NCI-H510A treated with DMSO at 0.1 percent for 48 hours (cell line): ENCODE measurements at places on chromosomes 13 and 19.

DNA sequence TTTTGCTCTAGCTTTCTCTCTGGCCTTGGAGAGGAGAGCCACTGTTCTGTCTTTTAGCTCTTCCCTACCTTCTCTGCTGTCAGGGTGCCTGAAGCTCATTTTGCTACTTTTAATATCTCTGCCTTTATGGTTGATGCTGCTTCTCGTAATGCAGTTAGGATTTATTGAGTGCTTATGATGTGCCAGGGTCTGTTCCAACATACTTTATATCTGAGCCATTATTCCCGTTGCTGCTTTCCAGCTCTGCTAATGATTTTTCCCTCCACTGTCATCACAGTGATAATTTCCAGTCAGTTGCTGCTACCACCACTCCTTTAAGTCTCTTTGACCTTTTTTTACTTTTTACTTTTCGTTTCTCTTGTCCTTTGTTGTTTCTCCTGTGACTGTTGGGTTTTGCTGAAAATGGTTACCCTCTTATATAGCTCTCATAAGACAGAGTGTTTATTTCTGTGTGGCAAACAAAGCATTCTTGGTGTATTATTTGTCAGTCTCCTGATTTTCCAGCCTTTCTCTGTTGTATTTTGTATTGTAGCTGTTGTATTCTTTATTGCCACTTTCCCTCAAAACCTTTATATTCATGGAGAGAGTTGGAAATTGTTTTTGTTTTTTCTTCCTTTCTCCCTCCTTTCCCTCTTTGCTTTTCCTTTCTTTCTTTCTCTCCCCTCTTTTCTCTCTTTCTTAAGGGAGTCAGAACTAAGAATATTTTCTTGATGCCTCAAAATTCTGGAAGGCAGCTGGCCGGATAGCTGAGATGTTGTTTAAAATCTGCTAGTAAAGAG is 37.4 kb downstream of the COG6 start:
- no peak for DNase-seq

DNA sequence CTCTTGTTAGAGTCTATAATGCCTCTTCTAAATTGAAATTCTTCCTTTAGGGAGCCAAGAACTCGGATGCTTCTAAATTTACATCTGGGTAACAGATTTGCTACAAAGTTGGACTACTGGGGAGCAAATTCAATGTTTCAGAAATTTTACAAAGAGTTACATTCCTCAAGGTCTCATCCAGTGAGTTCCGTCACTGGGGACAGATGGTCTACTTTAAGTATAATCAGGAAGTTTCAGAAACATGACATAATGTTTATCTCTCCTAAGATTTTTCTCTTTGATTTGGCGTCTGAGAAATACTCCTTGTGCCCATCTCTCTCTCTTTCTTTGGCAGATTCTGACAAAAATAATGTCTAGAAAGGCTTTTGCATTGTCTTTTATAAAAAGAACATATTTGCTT is 81.5 kb upstream of the MBNL2 start:
- no peak for DNase-seq

- peak; percentile 84 for DNase-seq
These were observed 684.7 kb upstream of the SLITRK5 start for GRCh38 chr13:86986448-86986847.

DNA sequence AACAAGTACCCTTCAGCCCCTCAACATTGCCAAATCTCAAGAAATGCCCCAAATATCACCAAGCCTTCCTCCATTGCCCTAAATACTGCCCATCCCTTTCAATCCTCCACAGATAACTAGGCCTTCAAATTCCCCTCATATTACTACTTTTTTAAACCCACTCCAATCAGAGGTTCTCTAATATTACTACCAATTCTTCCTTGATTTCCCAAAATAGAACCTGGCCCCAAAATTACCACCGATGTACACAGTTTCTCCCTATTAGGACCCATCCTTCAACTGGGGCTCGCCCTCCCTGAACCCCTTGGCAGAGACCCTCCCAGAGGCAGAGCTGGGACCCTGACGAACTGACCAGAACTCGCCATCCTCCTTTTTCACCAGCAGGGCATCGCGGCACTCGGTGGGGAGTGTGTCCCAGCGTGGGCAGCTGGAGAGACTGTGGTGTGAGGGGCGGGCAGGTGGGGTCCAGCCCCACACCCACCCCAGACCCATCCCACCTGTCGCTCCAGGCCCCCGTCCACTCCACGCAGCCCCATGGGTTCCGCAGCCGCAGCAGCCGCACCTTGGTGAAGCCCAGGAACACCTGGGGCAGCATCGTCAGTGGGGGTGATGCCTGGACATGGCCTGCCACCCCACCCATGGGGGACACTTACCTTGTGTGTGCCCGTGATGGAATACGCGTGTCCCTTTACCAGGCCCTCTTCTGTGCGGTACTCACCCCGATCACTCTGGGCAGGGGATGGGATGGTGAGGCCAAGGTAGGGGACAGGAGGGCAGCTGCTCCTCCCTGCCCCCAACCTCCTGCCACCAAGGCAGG is 6.1 kb downstream of the CAPN12 start:
- no peak for DNase-seq

DNA sequence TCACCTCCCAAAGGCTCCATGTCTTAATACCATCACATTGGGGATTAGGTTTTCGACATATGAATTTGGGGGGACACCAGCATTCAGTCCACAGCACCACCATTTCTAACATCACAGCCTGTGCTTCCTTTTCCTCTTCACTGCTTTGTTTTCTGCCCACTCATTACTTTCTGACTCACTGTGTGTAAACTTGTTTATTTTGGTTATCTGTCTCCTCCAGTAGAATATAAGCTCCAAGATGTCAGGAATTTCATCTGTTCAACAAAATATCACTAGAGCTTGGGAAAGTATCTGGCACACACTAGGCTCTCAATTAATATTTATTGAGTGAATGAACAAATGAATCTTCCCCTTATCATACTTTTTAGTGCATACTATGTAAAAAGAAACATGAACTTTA is 152.0 kb downstream of the NUFIP1 start:
- no peak for DNase-seq

DNA sequence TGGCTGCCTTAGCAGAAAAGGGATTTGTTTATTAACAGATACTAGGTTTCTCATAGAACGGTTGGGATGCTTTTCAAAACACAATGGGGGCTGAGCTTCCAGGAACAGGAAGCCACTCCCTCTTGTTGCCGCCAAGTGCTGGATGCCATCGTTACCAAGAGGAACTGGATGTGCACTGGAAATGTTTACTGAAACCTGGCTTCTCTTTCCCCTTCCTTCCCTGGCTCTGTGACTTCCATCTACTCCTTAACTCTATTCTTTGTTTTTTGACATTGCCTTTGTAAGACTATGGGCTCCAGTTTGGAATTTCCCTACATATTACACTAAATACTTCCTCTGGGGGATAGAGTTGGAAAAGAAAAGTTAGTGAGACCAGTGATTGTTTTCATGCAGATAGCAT is 11.7 kb upstream of the KL start:
- no peak for DNase-seq

DNA sequence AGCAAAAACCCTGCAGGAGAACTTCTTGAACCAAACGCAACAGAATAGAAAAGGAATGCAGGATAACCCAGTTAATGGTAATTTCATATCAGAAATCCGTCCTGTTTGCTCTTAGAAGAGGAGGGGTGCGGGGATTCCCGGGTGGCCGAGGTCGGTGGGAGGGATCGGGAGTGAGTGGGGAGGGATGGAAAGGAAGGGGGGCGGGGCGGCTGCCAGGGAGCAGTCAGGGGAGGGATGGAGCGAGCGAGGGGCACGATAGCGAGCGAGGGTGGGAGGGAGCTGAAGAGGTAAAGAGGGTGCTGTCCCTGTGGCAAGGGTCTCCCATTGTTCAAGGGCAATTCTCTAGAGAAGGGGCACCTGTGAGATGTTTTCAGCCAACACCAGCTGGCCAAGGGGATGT is 26.5 kb downstream of the CD177 start:
- DNase-seq, result no peak

GRCh38 chr19:46049597-46049996 is 8.8 kb upstream of the IGFL4 start:
- DNase-seq, result no peak

DNA sequence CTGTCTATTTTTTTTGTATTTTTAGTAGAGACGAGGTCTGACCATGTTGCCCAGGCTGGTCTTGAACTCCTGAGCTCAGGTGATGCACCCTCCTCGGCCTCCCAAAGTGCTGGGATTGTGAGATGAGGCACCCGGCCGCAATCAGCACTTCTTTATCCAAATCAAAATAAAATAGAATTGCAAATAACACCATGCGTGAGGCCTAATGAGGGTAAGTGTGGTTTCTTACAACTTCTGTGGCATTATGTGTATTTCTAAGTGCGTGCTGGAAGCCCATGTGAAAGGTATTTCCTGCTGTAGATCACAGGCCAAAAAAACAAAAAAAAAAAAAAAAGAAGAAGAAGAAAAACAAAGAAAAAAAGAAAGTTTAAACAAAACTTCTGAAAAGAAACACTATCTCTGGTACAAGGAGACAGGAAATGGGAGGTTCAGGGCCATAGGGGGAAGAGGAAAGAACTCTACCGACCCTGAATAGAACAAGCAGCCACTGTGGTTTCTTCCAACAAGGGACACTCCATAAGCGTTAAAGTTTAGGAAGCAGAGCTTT is 3.0 kb upstream of the GRAMD1A start:
- no peak for DNase-seq

- no peak for DNase-seq
These were observed 158.0 kb downstream of the DLEU7 start for GRCh38 chr13:50685491-50685890.

DNA sequence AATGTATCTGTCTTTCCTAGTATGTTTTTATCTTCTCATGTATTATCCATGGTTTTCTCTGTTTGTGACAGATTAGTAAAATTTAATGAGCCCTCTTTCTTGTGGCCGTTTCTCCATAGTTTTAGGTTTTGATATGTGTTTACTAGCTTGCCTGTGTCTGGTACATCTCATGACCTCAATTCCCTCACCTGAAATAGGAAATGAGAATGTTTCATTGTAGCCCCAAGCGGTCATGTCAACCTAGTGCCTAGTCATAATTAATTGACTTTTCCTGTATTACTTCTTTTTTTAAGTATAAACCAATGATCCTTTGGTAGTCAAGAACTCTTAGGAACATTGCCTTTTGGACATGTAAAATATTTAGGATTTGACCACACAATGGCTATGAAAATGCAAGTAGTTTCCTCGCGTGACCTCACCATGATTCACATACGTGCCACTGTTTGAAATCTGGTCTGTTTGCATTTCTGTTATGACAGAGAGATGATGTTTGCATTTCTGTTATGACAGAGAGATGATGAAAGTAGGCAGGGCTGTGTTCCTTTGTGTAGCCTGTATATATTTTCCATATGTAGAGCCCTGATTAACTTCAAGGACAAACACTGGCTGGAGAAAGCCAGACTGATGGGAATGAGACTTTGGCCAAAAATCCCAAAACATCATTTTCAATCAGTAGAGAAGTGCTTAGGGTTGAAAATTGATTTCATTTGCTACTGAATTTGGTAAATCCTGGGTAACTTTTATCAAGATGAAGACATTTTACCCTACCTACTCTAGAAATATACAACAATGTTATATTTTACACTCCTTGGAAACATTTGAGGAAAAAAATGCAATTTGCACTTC is 104.8 kb downstream of the TNFRSF19 start:
- no peak for DNase-seq

- no peak for DNase-seq
These were observed 3.9 kb downstream of the SIAH3 start for GRCh38 chr13:45847554-45848224.

DNA sequence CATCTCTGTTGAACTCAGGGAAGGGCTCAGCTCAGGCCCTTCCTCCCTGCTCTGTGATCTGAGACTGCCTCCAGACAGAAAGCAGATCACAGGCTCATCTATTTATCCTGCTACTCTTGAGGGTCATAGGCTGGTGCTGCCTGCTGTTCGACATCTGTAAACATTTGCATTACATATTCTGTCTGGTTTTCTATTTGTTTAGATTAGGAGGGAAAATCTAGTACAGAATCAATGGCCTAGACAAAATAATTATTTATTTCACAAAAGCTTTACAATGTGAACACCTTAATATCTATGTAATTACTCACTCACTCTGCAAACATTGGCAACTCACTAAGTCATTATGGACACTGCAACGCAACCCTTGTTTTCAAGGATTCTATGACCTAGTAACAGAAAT is 43.0 kb downstream of the CEP89 start:
- DNase-seq, result peak; percentile 94

GRCh38 chr13:54709546-54709945 is 1680.9 kb downstream of the OLFM4 start:
- DNase-seq, result no peak

GRCh38 chr13:41837629-41838028 is 123.3 kb downstream of the VWA8 start:
- no peak for DNase-seq

GRCh38 chr19:35869327-35870123 is 1.2 kb downstream of the APLP1 start:
- peak; percentile 89 for DNase-seq

- DNase-seq, result no peak
These were observed 251.6 kb upstream of the GPC6 start for GRCh38 chr13:92974905-92975429.

- no peak for DNase-seq
These were observed 233.9 kb downstream of the RGCC start for GRCh38 chr13:41691274-41691673.

DNA sequence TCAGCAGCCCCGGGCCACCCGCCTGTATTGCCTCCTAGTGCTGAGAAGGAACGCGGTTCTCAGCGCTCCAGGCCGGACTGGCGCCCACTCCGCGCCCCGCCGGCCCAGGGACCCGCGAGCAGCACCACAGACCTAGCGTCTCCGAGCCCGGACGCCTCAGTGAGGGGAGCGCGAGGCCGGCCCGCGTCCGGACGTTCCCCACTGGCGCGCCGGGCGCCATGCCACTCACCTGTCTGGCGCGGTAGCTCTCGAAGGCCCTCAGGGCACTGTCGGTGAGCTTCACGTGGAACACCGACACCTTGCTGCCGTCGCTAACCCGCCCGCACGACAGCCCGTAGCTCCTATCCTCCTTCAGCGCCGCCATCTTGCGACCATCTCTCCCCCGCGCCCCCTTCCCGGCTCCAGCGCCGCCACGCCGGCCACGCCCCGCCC is at the start of gene ELL:
Gene ELL, minus strand, starts transcription at position 379 of the 432 bp plus-strand sequence. Its CDS starts 15 bp downstream, at position 364.
- DNase-seq, result no peak

DNA sequence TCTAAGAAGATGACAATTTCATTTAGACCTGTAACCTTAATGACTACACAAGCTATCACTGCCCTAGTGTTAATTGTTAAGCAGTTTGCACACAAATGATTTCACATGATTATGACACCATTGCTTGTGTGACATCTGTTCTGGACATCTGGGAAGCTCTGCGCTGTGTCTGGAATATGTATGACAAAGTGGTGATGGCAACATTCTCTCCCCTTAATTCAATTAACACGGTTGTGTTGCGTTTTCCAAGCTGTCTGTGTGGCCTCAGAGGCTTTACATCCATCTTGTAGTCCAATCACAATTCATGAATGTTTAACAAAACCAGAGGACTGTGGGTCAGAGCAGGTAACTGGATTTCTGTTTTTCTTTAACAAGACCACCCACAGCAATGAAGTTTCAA is 204.4 kb downstream of the COG6 start:
- DNase-seq, result no peak

GRCh38 chr19:5687360-5688198 is 2.5 kb upstream of the RPL36 start:
- DNase-seq, result no peak
